Urinary bladder (tissue), 4 donors: ENCODE measurements at places on chromosomes 2 and 18.
A peak's percentile ranks its signal among the peaks of the same experiment; 100 is the strongest.

DNA sequence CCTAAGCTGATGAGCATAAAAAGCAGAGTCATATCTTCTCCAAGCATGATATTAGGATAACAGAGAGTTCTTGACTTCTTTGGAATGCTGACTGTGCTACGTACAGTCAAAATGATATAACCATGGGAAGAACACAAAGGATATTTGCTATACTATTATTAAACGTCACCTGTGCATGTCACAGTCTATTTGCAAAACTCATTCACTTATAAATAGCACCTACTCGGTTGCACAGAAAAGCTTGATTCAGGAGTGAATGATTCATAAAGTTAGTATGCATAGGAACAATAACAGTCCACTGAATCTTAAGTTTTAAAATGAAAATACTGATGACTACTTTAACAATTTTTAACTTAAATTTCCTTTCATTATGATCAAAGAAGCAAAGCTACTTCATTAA, 83.3 kb downstream of the SP3 start:
- no peak for DNase-seq

DNA sequence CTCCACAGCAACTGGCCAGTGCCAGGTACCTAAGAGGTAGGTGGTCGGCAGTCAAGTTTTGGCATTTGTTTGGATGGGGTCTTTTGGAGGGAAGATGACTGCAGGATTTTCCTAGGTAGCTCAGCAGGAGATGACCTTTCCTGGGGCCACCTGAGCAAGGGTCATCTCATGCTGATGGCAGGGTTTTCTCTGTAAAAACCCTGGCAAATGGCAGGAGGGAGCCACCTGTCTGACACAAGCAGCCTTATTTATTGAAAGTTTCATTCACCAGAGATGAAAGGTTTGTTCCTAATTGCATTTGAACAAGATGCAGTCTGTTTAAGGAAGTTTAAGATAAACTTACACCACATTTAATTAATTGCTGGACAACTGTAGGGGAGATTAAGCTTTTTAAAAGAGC, 31.6 kb upstream of the ACAA2 start:
- no peak for DNase-seq

- DNase-seq: peak; percentile 69
These were observed 61.3 kb upstream of the PGAP1 start for GRCh38 chr2:196987649-196988364.

- no peak for DNase-seq
These were observed 14.5 kb upstream of the IL1RN start for GRCh38 chr2:113112871-113113270.

DNA sequence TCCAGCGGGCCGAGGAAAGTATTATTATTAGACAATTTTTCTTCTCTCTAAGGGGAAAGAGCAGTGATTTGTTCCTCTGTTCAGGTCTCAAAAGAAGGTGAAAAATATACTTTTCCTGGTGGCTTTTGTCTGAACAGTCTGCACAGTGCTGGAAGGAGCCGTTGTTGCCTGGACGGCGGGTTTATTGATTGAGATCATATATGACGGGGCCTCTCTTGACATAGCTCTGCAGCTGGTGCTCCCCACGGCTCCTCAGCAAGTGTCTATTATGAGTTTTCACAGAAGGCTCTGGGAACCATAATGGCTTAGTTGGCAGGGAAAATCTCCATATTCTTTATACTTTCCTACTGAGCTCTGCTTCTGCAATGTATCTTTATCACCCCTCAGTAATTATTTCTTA, 42.9 kb downstream of the FSHR start:
- no peak for DNase-seq

DNA sequence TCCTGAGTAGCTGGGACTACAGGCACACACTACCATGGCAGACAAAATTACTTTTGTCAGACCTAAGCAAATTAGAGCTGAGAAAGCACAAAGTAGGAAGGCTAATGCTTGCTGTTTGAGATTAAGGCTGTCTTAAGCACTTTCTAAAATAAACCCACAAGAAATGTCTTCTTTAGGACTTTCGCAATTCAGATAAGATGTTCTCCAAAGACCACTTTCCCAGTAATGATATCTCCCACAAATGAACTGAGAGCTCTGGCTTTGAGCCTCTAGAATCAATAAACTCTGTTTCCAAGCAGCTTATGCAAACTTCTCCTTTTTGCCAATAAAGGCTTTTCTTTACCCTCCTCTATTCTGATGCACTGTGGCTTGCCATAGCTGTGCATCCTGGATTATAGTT, 32.0 kb upstream of the GALNT1 start:
- DNase-seq: no peak

DNA sequence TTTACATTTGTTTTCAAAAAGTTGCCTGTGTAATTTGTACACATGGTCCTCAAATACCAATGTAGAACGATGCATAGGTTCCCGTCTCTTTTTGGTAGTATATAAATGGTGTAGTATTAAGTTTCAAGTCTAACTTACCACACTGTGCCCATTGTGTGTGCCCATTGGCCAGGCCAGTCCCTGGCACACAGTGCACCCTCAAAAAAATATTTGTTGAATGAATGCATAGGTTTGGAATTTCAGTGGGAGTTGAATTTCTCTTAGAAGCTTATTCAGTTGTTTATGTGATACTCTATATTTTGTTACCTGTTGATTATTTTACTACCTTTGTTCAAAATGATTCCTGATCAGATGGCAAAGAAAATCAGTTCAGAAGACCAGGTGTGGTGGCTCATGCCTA, 30.1 kb downstream of the IDH1 start:
- DNase-seq: no peak

DNA sequence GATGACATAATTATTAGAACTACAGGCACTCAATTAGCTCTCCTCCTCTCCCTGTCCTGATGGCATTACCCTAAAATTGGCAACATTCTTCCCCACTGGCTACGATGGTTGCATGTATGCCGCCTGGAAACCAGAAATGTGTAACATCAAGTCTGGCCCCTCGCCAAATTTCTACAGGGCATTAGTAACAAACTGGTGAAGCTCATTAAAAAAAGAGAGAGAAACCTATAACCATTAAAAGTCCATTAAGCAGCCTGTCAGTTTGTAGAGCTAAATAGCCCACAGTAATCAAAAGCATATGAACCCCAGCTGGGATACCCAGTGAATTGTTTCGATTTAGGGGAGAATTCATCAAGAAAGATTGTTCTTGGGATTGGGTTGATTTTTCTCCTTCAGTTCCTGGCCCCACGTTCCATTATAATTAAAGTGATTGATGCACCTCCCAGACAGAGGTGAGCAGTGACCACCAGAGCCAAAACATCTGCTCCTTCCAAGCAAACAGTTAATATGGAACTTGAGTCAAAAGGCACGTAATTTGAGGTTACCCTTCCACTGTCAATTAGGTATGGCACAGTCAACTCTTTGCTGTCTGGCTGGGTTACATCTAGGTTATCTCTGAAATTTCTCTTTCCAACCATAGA, 208.6 kb downstream of the C1D start:
- no peak for DNase-seq

DNA sequence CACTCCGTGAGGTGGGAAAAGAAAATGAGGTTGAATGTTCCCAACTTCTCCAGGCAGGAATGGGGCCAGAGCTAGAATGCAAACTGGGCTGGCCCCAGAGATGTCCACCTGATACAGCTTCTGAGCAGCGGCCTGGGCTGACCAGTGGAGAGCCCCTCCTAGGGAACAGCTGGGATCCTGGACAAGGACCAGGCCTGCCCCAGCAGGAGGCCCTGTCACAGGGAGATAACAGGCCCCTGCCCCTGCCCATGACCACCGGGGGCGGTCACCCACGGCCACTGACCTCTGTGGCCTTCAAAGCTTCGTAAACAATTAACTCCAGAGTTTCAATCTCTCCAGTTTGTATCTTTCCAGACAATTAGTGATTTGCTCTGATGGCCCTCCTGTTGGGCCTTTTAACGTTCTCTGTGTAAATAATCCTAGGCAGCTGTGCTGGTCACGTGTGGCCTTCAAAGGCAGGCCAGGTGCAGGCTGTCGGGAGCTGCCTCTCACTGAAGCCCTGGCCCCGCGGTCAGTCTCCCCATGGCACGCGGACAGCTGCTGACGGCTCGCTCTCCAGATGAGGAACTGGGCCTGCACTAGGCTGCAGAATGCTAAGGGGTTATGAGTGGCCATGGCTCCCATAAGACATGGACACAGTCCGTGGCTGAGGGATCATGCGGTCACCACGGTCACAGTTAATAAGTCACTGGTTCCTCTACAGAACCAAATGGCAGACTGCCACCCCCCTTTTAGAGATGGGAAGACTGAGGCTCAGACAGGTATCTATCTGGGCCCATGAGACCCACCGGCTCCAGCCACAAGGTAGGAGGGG, 9.2 kb downstream of the HS6ST1 start:
- no peak for DNase-seq

DNA sequence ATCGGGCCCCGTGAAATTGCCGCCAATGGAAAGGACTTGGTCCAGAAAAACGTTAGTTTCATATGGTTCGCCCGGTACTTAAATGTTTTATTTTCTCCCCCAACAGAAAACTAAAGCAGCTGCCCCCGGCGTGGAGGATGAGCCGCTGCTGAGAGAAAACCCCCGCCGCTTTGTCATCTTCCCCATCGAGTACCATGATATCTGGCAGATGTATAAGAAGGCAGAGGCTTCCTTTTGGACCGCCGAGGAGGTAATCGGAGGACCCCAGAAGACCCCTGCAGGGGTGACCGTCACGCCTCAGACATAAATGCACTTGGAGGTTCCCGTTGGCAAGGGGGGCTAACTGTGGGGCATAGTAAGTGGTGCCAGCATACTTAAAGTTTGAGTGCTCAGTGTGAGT, 742 bp downstream of the RRM2 start:
- no peak for DNase-seq

GRCh38 chr2:171541202-171541887, 19.1 kb downstream of the CYBRD1 start:
- no peak for DNase-seq

DNA sequence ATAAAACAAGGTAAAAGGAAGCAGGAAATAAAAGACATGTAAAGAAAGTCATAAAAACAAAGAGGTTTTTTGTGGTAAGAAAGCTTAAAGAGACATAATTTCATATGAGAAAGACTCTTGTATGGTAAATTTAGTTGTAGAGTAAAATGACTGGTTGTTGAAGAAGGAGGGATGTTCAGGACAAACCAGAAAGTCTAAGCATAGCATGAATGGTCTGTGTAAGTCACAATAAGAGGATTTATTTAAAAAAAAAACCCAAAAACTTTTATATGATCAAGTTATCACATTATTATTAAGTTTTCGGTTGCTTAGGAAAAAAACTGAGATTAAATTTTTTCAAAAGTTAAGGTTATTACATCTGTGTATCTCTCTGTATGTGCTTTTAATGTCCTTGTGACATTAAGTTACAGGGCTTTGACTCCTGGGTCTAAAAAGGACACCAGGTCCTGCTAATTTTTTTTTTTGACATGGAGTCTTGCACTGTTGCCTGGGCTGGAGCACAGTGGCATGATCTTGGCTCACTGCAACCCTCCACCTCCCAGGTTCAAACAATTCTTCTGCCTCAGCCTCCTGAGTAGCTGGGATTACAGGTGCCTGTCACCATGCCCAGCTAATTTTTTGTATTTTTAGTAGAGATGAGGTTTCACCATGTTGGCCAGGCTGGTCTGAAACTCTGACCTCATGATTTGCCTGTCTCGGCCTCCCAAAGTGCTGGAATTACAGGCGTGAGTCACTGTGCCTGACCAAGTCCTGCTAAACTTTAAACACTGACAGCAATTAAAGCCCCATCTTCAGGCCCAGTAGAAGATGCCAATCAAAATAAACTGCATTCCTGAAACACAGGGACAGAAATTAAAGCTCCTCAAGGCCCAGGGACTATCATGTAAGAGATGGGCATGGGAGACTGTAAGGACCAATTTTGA, 14.2 kb upstream of the OXER1 start:
- no peak for DNase-seq

- no peak for DNase-seq
These were observed 1.2 kb upstream of the CHRND start for GRCh38 chr2:232524771-232525170.

DNA sequence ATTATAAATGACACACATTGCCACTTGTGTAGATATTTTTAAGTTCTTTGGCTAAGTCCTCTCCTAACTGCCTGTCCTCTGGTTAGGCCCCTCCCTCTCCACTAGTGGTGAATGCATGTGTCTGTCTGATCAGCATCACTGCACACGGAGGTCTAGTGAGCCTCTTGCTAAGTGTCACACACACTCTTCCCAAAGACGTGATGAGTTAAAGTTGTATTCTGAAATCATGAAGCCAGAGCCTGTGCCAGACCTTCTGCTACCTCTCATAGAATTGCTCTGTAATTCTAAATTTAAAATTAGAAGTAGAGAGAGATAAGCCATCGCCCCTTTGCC, 41.3 kb downstream of the RALB start:
- no peak for DNase-seq

DNA sequence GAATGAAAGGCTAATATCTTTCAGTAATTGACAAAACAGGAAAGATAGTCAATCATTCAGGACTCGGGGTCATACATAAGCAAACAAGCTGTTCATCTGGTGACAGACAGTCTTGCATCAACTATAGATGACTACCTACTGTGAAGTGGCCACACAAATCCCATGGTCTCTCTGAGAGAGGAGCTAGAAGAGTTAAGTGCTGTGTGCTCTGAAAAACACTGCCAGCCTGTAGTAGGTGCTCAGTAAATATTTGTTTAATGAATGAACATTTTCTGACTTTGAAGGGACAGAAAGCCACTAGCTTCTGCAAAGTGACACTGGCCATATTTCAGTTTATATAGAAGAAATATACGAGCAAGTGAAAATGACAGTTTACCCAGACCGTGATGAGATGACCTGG, 184.0 kb upstream of the CHAC2 start:
- DNase-seq: no peak

DNA sequence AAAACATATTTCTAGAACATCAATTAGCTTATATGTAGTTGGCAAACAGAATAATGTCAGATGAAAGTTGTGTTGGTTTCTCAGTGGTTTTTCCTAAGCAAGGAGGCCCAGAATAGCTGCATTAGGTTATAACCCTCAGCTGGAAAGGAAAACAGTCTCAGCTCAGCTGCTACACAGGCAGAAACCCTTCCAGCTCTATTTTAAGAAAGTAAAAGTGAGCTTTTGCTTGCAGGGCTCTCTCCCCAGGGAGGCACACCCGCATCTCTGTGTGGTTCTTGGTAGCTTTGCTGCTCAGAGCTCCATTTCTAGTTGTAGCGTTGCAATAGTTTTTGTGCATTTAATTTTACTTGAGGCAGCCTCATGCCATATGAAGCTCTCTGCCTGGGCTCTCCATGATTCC, 54.6 kb downstream of the PIKFYVE start:
- no peak for DNase-seq

DNA sequence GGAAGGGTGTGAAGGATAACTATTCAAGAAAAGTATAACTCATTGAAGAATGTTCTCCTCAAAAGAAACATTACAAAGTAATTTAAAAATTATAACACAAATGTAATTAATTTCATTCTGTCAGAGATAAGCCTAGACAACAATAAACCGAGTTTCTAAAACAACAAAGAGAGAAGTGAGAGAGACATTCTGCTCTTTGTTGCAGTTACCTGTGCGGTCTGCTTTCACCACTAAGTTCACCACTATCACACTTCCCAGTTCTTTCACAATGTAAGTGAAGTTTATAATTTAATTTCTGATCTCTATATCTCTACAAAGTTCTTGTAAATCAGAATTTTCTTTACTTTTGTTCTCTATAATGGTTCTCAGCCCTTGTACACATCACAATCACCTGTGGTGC, 76.3 kb upstream of the FRZB start:
- DNase-seq: no peak
